ENCODE measurements at places on chromosomes 3 and 15.

DNA sequence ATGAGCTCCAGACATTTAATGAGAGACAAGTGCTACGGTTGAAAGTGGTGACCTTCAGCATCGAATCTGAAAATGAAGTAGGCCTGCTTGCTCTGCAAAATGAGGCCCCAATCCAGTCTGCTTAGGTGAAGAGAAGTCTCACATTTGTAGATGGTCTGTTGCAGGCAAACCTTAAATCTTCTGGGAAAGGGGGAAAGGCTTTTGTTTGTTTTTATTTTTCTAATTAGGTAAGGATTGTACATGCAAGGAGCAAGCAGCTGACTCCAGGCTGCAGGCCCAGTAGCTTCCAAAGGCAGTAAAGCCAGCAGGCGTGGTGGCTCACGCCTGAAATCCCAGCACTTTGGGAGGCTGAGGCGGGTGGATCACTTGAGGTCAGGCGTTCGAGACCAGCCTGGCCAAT is 74.3 kb downstream of the HMG20A start:
- DNase-seq: no peak

- no peak for DNase-seq
These were observed 255.9 kb upstream of the LYSMD4 start for GRCh38 chr15:99989095-99989494.

- DNase-seq: no peak
These were observed 103.1 kb upstream of the TNIK start for GRCh38 chr3:171563298-171563697.

DNA sequence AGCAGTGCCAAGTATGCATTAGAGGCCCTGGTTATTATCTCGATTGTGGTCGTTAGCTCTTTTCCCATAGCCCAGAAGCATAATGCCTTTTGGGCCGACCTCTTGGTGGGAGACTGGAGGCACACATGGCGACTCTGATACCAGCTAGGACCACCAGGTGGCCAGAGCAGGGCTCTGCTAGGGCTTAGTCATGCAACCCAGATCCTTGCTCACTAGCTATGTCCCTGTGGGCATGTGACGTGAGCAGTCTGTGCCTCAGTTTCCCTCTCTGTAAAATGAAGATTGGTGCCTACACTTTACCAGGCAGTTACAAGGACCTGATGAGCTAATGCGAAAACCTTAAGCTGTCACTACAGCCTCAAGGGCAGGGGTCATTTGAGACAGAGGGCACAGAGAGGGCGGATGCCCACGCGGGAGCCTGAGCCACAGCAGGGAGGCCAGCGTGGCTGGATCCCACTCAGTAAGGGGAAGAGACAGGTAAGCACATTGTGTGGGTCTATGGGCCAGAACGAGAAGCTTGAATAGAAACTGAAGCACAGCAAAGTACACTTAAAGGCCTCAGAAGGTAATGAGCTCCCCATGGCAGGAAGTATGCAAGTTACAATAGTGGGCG is 8.8 kb downstream of the KLF15 start:
- no peak for DNase-seq

- DNase-seq: no peak
These were observed 48.5 kb upstream of the PPP2R3A start for GRCh38 chr3:135917076-135917475.

DNA sequence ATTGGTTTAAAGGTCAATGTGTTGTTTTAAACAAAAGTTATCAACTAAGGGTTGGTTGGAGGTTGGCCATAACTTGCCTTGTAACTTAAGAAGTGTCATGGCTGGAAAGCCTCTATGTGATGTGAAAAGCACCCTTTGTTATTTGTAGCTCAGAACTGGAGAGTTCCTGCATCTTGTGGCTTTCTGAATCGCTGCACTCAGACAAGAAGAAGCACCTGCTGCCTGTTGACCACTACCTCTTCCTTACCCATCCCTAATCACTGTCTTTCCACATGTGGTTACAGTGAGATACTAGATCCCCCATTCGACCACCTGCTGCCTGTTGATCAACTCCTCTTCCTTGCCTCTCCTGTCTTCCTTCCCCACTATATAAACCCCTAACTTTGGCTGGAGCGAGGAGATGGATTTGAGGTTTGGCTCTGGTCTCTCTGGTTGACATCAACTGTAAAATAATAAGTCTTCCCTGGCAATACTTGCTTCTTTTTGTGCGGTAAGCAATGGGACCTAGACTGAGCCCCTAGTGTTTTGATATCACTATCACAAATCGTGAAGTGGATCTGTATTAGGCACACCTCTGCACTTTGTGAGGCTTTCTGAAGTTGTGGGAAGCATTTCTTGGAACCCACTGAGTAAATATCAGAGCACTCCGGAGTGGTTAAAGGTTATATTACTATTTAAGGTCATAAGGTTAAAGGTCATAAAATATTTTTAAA is 13.8 kb downstream of the RPL39L start:
- no peak for DNase-seq

- DNase-seq: no peak
These were observed 123.8 kb upstream of the TJP1 start for GRCh38 chr15:29945943-29946596.

DNA sequence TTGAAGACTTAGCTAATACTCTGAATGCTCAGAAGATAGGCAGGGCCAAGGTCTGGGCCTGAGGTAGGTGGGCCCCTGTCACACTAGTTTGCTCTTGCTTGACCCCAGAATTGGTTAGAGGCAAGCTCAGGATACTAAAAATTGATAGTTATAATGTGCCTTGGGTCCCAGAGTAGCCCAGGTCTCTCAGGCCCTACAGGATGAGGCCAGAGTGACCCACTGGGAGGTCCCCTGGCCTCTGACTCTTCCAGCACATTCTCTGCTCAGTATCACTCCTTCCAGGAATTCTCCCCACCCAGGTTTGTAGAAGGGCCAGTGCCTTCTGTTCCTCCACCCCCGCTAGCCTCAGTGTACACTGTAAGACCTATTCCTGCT is 667 bp upstream of the KLHDC8B start:
- DNase-seq: no peak

DNA sequence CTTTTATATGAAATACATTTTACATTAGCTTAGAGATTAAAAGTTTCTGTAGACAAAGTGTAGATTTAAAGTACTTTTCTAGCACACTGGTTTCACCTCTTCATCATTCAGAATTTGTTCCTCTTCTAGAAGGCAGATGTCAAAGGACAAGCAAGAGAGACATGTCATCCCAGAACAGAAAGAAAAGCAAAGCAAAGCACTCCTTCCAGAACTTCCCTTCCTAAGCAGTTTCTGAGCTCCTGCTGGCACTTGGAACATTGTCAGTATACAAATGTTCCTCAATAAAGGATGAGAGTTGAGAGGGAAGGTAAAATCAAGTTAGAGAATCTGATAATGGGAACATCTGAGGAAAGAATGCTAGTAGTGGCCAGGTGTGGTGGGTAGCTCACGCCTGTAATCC is 26.2 kb downstream of the TMOD3 start:
- DNase-seq: no peak

GRCh38 chr3:36678216-36679013 is 85.9 kb downstream of the DCLK3 start:
- no peak for DNase-seq

- DNase-seq: no peak
These were observed 78.1 kb upstream of the CGNL1 start for GRCh38 chr15:57298204-57298603.

DNA sequence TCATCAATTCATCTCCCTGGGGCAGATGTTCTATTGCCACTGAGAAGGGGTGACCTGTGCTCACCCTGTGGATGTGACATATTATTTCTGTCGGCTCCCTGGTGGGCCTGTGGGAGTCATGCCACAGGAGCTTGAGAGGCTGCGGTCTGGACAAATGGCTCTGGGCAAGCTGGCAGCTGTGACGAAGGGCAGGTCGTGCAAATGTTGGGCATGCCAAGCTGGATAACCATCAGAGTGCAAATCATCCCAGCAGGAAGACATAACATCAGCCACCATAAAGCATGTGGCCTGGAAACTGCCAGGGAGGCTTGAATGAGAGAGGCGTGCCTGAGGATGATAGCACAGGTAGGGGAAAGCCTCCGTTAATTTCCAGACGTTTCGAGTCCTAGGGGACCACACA is 45.3 kb upstream of the FAM3D start:
- DNase-seq: no peak

DNA sequence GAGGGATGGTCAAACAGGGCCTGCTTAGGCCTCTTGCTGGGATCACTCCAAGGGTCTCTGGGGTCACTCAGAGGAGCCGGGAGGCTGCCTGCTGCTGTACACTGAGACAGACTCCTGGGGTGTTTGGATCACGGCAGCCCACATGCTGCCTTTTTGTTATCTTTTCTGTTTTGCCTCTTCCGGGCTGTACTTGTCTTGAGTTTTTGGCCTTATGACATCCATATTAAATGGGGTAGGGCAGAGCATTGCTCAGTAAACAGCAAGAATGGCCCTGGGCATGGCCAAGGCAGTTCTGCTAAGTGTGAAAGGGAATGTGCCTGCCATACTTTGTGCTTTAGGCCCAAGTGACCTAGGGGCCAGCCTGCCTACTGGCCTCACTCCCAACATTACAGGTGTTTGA is 771 bp upstream of the ENTPD3 start:
- DNase-seq: no peak
